ENCODE measurements at places on chromosomes 7 and 10.

DNA sequence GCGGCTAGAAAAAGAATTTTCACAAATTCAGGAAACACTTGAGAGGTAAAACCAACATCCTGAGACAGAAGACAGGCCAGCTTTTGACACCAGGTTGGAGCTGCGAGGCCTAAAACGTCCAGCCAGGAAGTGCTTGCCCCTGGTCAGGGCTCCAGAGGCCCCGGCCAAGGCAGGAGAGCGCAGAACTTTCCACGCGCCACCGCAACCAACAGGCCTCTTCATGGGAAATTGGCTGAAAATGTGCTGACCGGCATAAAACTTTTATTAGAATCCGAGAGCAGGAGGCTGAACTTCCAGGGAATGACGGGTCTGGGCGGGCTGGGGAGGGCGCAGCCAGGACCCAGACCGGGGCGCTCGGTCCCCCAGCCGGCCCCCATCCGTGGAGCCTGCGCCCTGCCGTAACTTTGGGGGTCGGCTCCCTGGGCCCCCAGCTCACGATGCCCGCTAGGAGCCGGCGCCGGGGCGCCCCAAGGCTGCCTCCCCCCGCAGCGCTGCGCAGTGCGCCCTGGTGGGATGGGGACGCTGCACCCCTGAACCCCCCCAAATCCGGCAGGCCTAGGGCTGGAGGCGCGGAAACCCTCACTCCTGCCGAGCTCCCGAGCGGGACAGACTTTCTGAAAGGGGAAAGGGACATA lies 414.0 kb upstream of the MKI67 start:
- no peak overlapping the region for H3K4me3 ChIP-seq
- no peak overlapping the region for H3K27ac ChIP-seq
- peaks cover 11% of the 10 kb centered on the region for H3K4me1 ChIP-seq
- peaks cover 4% of the 10 kb centered on the region for H3K27me3 ChIP-seq

GRCh38 chr10:16856567-16856966 lies 39.3 kb upstream of the RSU1 start:
- DNase-seq: no peak
- no peak overlapping the region for H3K4me3 ChIP-seq
- H3K27ac ChIP-seq: no peak overlapping the region
- no peaks in the 10 kb centered on the region for H3K36me3 ChIP-seq
- no peaks in the 10 kb centered on the region for H3K27me3 ChIP-seq
- no peaks in the 10 kb centered on the region for H3K4me1 ChIP-seq

- DNase-seq: peak; percentile 83
- H3K36me3 ChIP-seq: no peaks in the 10 kb centered on the region
- no peak overlapping the region for H3K4me3 ChIP-seq
- H3K27me3 ChIP-seq: no peaks in the 10 kb centered on the region
Measured at GRCh38 chr7:73885975-73886798, 25.2 kb downstream of the TMEM270 start.

DNA sequence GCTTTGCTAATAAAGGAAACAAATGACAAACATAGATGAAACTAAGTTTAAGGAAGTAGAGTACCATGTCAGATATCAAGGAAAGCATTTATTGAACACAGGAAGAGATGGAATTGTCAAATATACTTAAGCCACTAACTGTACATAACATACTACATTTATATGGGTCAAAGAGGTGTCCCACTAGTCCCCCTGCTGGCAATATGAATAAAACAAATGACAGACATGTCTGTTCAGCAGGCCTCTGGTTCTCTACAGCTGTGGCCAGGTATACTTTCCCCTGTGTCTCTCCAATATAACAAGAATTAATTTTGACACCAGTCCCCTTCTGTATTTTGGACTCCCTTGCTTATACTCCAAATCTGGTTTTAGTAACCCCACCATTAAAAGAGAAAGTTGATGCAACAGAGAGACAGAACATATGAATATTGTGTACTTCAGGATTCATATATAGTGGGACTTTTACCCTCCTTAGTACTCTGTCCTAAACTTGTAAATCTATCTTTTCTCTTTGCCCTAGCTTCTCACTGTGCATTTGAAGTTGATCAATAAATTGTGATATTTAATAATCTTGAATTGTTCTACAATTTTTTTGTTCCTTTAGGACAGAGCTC lies 42.9 kb downstream of the CD36 start:
- no peaks in the 10 kb centered on the region for H3K36me3 ChIP-seq
- H3K4me3 ChIP-seq: no peak overlapping the region
- no peaks in the 10 kb centered on the region for H3K4me1 ChIP-seq
- H3K27ac ChIP-seq: no peak overlapping the region

GRCh38 chr10:128078136-128078969 lies 47.9 kb downstream of the MKI67 start:
- no peaks in the 10 kb centered on the region for H3K27me3 ChIP-seq
- no peak overlapping the region for H3K27ac ChIP-seq
- no peaks in the 10 kb centered on the region for H3K36me3 ChIP-seq
- H3K4me1 ChIP-seq: no peaks in the 10 kb centered on the region

DNA sequence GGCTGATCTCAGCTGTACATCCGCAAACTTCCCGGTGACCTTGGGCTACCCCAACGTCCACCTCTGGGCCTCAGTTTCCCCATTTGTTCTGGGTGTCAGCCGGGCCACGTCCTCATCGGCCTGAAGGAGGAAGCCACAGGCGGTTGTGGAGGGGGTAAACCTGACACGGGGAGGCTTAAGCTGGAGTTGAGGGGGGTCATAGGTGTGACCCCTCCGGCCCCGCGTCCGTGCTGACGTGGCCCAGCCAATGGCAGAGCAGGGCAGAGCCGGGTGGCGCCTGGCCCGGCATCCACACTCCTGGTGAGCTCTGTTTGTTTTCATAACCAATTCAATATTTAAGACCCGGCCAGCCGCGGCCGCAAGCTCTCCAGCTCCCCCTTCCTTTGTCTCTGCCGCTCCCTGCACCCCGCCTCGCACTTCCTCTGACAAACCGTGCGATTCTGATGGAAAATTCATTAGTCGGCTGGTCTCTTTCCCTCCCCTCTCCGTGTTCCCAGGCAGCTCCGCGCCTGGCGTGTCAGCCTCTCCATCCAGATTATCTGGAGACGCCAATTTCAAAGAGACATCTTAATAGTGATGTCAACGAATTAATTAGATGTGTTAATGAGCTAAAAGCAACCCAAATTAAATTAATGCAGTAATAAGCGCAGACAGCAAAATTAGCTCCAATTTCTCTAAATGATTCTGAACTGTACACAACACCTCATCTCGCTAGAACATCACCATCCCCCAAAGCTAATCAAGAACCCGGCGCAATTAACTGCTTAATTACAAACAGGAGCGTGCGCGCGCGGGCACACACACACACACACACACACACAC lies 55.4 kb downstream of the MICALL2 start:
- no peak overlapping the region for H3K4me3 ChIP-seq
- H3K27me3 ChIP-seq: no peaks in the 10 kb centered on the region
- no peaks in the 10 kb centered on the region for H3K4me1 ChIP-seq
- no peaks in the 10 kb centered on the region for H3K36me3 ChIP-seq
- no peak for DNase-seq

DNA sequence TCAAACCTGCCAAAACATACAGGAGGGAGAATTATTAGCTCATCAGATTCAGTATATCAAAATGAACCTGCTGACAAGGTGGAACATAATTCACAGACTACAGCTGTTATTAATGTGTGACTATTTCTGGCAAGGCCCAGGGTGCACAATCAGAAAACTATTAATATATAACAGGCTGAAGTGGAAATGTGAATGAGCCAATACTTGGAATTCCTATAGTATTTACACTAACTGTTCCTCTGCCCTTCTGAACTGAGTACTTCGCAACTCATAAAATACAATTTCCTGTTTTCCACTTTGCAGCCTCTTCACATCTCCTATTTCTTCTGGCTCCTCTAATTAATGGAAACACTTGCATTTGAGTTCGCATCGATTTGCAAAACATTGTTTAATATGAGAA lies 330.8 kb downstream of the DPP6 start:
- H3K4me3 ChIP-seq: no peak overlapping the region
- no peak overlapping the region for H3K27ac ChIP-seq
- no peaks in the 10 kb centered on the region for H3K27me3 ChIP-seq
- H3K36me3 ChIP-seq: no peaks in the 10 kb centered on the region
- DNase-seq: no peak
- no peaks in the 10 kb centered on the region for H3K4me1 ChIP-seq

- H3K27ac ChIP-seq: no peak overlapping the region
- no peaks in the 10 kb centered on the region for H3K4me1 ChIP-seq
- H3K27me3 ChIP-seq: no peaks in the 10 kb centered on the region
- no peak for DNase-seq
Measured at GRCh38 chr7:48312151-48312550, 140.9 kb downstream of the ABCA13 start.

DNA sequence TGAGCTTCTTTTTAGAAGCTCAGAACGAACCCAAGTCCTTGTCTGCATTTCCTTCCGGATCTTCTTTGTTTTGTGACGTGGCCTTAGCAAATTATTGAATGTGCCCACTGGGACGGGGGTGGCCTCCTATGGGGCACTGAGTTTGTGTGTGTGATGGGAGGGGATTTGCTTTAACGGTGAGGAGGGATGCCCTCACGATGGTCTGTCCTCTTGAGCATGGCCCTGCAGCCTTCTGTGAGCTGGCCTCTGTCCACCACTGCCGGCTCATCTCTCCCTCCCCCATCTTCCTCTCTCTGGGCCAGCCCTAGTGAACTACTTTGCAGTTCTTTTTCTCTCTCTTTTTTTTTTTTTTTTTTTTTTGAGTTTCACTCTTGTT lies 62.9 kb upstream of the MKRN1 start:
- H3K27me3 ChIP-seq: no peaks in the 10 kb centered on the region
- peak; percentile 88 for DNase-seq
- H3K4me3 ChIP-seq: no peak overlapping the region
- peak overlapping the region; percentile 92 for H3K27ac ChIP-seq
